Esophagus muscularis mucosa (tissue), 4 donors: ENCODE measurements at places on chromosomes 3 and 15. TPM values are rescaled to one million over a fixed set of nuclear protein-coding genes. Genes with fewer than 3 reads are reported as not detected.

Gene MUSTN1
- total RNA-seq, result 11.4 TPM

Gene ADGRG7
- total RNA-seq, result not detected

Gene IL16
- total RNA-seq, result 24.9 TPM

Gene KLHL40
- 0.17 TPM for total RNA-seq

Gene ALDH1A2
- 41.2 TPM for total RNA-seq

Gene SLC22A13
- total RNA-seq, result 0.29 TPM

DNA sequence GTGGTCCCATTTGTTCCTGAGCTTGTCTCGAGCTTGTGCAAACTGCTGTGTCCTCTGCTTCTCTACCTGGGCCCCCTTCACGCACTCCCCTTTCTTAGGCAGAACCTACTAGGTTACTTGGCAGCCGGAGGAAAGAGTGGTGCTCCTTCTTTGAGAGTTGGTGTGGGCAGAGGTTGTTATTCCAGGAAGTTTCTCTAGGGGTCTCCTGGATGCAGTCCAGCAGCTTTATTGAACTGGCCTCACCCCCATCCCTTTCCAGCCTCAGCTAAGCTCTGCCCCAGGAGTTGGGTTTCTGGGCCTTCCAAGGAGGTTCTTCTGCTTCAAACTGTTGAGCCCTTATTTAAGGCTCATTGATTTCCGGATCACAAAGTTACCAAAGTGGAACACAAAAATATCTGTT, 103.2 kb downstream of the C3orf70 start:
- no peaks in the 10 kb centered on the region for H3K27me3 ChIP-seq
- H3K27ac ChIP-seq, result no peak overlapping the region
- DNase-seq, result no peak

DNA sequence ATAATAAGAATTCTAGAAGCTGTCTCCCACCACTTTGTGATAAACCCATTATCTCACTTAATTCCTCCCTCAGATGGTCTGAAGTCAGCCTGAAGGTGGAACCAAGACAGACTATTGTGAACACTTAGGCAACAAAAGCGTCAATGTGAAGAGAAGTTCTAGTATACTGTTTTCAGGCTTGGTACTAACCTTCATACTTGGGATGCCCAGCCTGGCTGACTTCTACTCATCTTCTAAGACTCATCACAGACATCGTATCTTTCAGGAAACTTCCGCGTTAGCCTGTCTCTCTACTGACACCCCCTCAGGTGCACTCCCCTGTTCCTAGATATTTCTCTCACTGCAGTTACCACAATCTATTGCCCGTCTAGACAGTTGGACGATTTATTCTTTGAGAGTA, 201.2 kb downstream of the SATB1 start:
- H3K27me3 ChIP-seq, result no peaks in the 10 kb centered on the region
- no peak for DNase-seq
- no peak overlapping the region for H3K4me3 ChIP-seq
- no peak overlapping the region for H3K27ac ChIP-seq

GRCh38 chr3:163946785-163947184, 1131.5 kb downstream of the SI start:
- H3K27me3 ChIP-seq, result no peaks in the 10 kb centered on the region
- no peaks in the 10 kb centered on the region for H3K36me3 ChIP-seq
- H3K4me3 ChIP-seq, result no peak overlapping the region

- H3K36me3 ChIP-seq, result peaks cover 28% of the 10 kb centered on the region
- DNase-seq, result no peak
- H3K4me3 ChIP-seq, result no peak overlapping the region
- peaks cover 23% of the 10 kb centered on the region for H3K4me1 ChIP-seq
These were observed 42.5 kb upstream of the ABHD10 start for GRCh38 chr3:111936191-111936841.

DNA sequence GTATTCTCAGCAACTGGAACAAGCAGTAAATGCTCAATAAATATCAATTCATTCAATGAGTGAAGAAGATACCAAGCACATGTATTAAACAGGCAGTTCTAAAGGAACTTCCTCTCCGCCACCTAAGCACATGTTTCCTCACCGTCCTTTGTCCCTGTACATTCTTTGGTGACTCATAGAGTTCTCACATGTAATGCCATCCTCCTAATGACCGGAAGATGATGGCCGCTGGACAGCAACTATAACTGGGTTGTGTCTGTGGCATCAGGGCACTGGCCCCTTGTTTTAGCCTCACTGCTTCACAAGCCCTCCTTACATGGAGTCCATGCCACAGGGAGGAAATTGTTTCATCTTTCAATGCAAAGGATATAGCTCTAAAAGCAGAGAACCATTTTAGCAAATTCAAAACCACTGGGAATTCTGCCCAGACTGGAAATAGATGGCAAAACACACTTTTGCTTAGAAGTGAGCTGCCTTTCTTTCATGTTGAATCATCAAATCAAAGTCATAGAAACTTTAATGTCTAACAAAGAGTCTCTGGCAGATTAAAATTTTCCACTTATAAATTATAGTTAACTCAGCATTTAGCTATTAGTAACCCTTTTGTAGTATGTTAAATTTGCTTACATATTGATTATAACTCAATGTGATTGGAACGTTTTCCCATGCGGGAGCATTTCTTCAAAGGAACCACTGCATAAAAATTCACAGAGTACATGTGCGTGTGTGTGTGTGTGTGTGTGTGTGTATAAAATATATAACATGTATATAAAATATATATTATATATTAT, 74.1 kb downstream of the GAP43 start:
- H3K36me3 ChIP-seq, result no peaks in the 10 kb centered on the region
- H3K27me3 ChIP-seq, result no peaks in the 10 kb centered on the region
- H3K4me1 ChIP-seq, result peaks cover 12% of the 10 kb centered on the region
- no peak overlapping the region for H3K27ac ChIP-seq
- H3K4me3 ChIP-seq, result no peak overlapping the region

DNA sequence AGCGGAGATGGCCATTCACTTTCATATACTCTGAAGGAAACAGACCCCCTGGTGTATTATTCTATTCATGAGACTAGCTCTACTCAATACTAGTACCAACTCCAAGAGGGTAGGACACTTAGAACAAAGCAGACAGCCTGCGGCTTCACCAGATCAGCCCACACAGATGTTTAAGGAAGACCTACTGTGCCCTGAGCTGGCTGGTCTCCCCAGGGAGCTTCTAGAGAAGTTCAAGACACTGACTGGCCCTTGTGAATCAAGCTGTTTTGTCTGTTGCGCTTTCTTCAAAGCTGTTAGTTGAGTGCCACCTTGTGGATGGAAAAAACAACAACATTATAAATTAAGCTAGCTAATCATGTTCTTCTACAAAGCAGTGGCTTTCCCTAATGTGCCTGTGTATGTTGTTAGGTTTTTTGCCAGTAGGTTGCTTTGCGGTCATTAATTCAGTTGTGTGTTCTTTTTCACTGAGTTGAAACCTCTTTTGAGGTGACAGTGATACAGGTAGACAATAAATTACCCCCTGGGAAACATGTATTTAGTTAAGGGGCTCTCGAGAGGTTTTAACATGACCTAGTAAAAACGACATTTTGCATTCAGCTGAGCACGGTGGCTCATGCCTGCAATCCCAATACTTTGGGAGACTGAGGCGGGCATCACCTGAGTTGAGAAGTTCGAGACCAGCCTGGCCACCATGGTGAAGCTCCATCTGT, 64.2 kb upstream of the MYZAP start:
- no peak for DNase-seq
- H3K4me3 ChIP-seq, result no peak overlapping the region
- H3K4me1 ChIP-seq, result peaks cover 12% of the 10 kb centered on the region
- no peaks in the 10 kb centered on the region for H3K27me3 ChIP-seq
